ENCODE measurements at places on chromosomes 13 and 19.
A peak's percentile ranks its signal among the peaks of the same experiment; 100 is the strongest.

DNA sequence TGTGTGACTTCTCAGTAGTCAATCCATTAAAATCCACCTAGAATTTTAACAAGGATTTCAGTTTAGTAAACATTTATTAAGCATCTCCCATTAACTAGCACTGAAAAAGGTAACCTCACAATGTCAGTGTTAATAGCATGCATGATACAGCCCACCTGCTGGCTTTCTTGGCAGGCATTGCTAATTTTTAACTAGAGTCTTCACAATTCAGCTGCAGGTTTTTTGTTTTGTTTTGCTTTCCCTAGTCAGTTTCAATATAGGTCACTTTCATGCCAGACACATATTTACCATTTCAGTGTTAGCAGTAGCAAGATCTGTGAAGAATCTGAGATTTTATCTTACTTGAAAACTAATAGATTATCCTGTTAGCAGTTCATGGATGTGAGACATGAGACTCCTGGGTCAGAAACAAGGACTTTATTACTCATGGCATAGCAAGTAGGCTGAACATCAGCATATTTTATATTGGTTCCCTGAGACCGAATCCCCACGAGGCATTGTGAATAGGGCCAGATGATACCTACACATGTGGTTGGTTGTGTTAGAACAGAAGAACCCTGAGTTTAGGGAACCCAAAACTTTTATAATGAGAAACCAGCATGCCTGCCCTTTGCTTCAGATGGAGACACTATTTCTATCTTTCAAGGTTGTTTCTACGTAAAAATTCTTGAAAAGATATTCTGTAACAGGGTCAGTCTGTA lies 198.0 kb upstream of the HTR2A start:
- no peak for DNase-seq

GRCh38 chr13:87777387-87777786 lies 106.2 kb downstream of the SLITRK5 start:
- DNase-seq, result no peak

DNA sequence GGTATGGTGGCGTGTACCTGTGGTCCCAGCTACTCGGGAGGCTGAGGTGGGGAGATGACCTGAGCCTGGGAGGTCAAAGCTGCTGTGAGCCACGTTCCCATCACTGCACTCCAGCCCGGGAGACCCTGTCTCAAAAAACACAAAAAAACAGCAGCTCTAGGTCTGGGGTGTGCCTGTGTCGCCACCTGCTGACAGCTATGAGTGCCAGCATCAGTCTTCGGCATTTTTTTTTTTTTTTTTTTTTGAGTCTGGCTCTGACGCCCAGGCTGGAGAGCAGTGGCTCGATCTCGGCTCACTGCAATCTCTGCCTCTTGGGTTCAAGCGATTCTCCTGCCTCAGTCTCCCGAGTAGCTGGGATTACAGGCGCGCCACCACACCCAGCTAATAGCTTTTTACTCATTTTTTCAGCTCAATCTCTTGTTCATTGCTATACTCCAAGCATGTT lies 10.1 kb downstream of the AP2S1 start:
- DNase-seq, result no peak

DNA sequence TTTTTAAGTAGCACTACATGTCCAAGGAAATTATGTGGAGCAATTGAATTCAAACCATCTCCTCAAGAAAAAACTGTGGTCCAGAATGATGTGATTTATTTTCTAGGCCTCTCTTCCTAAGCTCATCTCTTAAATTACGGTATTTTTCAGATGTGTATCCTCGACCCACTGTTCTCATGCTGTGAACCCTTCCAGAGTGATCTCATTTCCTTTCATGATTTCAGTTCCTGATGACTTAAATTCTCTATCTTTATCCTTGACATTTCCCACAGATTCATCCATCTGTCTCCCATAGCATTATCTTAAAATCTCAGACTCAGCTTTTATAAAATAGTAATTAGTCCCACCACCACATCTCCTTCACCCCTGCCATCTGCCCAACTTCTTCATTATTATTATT lies 117.6 kb upstream of the SPRY2 start:
- no peak for DNase-seq

DNA sequence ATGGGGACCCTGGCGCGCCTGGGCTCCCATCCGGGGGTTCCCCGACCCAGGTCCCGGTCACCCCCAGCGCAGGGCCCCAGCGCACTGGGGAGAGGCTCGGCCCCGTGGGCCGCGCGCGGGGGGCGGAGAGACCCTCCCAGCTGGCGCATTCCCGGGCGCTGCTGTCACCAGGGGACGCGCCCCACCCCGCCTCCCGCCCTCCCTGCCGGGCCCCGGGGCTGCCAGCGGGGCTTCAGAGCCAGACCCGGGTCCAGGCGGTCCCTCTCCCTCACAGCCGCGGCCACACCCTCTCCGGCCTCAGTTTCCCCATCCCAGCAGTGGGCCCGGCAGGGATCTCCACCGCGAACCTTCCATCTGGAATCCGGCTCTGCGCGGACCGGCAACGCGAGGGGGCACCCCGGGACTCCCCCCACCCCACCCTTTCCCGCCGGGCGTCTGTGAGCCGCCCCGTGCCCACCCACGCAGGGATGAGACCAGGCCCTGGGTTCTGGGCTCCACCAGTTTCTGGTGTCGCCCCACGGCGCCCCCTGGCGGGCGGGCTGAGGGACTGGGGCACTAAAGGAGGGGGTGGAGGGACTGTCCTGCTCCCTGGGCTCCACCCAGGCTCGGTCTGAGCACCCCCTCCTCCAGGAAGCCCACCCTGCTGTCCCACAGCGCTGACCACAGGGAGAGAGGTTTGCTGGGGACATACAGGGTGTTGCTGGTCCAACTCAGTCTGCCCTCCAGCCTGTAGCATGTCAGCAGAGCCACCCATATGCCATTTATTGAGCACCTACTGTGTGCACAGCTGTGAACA lies 878 bp upstream of the ADAMTSL5 start:
- DNase-seq, result peak; percentile 48

DNA sequence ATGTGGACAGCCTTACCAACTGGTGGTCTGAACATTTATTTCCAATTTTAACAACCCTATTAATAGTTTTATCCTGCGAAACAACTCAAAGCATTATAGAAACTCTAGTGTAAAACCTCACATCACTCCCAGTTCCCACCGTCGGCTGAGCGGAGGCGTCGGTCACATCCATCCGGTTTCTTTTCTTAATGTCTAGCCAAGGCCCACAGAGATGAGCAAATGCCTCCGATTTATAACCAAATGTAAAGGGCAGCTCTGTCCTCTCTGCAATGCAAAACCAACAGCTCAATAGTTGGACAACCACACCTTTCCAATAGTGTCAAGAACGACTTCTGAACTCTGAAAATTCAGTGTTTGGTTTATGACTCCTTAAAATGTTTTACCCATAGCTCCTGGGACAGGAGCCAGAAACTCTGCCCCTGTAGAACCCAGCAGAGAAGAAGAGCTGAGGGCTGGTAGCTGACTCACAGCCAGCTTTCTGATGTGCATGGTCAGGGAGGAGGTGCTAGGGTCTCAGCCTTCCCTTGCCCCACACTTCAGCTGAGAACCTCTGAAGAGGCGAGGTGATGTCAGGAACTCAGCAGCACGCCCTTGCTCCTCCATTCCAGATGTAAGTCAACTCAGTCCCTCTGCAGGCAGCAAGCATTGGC lies 90.2 kb upstream of the UQCRFS1 start:
- DNase-seq, result no peak

- DNase-seq, result no peak
Measured at GRCh38 chr13:32905063-32905863, 111.0 kb upstream of the KL start.

- DNase-seq, result no peak
Measured at GRCh38 chr13:113203507-113204377, 4.7 kb downstream of the PCID2 start.

DNA sequence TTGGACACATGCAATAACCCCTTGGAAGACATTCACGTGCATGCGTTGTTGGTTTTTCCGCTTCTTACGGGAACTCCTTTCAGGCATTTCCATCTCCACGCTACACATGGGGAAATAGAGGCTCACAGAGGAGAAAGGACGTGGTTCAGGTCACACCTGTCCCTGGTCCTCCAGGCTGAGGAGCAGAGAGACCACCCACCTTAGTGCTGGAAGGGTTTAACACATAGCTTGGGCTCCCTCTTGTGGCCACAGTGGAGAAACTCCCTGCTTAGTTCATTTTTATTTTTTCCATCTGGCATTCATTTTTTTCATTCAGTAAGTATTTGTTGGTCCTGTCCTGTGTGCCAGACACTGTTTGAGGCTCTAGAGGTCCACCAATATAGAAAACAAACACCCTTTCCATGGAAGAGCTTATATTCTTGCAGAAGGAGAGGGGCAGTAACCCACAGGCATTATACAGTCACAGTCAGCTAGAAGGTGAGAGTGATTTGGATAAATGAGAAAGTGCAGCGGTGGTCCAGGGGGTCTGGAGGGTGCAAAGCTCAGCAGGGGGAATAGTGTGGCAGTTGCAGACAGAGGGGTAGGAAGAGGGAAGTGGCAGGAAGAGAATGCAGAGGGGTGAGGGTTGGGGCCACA lies 24.2 kb upstream of the TTYH1 start:
- DNase-seq, result peak; percentile 26

Measured in stimulated activated CD8-positive, alpha-beta memory T cell treated with anti-CD3 and anti-CD28 coated beads, Interleukin-7, amount 100 ng/mL, for 1 hour (primary cell).